CD4-positive, alpha-beta T cell treated with Interleukin-10 for 1 hour (primary cell): ENCODE measurements at places on chromosomes 5 and 9.

DNA sequence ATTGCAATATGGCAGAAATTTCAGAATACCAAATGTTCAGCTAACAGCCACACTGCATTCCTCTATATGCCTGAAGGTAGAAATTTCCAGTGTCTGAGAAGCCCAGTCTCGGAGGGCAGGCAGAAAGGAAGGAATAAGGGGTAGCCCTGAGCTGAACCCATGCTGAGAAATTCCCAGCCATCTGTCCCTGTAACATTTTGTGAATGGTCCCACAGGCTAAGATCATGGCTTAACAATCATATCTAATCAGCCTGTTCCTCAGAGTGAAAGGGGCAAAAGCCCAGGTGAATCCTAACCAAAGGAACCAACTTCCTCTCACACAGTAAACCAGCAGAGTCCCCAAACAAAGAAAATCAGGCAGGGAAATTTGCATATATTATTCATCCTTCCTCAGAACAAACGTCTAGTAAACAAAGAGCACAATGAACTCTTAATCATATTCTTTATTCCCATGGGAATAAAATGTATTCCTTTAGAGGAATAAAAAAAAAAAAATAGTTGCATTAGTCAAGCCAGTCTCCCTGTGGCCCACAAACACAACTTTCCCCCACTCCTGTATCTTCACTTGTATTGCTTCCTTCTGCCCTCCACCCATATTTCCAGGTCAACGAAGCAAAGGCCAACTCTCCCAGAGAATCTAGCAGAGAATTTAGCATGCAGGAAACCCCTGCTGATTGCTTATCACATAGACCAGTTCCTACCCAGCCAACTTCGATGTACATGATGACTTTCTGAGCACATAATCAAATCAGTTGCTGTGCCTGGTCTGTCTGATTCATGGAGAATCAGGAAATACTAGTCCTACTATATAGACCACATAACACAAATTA, 257.6 kb downstream of the FAM114A2 start:
- no peak for DNase-seq

DNA sequence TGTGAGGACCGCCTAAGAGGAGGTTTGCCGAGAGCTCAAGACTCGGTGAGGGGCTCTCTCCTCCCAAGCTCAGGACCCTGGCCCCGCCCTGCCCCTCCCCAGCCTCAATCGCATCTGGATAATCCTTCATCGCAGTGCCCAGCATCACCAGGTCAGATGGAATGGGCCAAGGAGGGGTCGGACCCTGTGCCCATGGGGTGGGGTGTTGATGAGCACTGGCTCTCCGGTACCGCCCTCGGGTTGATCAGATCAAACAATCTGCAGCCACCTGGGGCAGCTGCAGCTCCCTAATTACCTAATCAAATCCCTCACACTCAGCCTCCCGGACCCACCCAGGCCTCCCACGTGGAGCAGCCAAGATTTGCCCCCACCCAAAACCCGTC, 24.4 kb upstream of the TDRD7 start:
- DNase-seq, result no peak

GRCh38 chr9:95773053-95773418, 102.5 kb upstream of the ERCC6L2 start:
- no peak for DNase-seq

DNA sequence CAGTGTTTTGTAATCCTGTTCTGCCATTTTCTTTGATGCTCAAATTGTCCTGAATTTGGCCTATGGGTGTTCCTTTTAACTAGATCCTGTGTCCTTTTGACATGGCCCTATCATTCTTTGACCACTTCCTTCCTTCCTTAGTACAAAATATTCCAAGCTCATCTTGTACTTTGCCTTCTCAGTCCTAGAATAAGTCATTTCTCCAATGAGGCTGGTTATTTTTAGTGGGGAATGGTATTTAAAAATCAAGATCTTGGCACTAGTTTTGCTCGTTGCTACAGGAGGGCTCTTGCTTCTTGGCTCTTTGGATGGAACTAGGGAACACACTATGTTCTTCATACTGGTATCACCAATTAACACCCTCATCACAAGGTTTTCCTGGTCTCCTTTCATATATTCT, 108.1 kb downstream of the UNC13B start:
- DNase-seq, result no peak

DNA sequence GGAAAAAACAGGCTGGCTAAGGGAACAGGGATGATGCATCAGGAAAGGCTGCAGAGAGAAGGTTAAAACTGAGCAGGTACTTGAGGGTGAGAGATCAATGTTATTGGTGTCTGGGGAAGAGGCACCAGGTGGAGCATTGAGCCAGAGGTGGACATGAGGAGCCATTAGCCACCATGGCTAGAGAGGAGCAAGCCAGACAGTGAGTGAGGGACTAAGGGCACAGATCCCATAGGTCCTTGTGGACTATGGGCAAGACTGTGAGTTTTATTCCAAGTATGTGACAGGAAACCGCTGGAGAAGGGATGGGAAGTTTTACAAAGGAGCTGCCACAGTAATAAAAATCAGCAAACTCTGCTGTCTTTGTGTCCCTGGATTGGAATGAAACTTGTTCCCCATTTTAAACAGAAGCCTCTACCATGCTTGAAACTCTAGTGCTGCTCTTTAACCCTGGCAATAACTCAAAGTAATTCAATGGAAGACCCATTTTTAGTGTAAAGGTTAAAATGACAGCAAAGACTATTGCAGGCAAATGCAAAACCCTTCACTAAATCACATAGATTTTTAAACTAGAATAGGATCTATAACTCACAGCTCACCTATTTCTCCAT, 349.8 kb downstream of the ENC1 start:
- DNase-seq, result no peak

- DNase-seq, result no peak
These were observed 201.3 kb downstream of the HSPA4 start for GRCh38 chr5:133253070-133253469.

DNA sequence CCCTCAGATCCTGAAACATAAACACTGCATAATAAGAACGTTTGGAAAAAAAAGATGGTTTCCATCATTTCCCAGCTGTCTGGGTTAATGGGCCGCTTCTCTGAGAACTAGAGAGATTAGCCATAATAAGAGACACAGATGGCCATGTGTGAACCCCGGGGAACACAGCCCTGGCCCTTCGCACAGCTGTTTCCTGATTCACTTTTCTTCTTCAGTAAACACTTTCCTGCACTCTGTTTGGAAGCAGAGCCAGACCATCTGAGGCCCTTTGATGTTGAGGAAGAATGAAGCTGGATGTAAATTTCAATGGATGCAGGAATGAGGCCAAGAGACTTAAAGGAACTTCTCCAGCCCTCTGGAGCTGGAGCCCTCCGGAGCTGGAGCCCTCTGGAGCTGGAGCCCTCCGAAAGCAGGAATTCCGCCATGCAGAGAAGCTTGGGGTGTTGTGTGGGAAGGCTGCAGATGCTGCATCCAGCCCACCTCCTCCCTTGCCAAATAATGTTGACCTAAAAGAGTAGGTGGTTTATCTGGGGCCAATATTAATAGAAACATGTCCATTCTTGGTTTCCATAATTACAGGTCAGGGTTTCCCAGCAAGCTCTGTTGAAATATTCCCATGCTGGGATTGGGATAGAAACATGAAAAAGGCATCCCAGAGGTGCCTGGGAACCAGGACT, 218.9 kb downstream of the NXNL2 start:
- no peak for DNase-seq

DNA sequence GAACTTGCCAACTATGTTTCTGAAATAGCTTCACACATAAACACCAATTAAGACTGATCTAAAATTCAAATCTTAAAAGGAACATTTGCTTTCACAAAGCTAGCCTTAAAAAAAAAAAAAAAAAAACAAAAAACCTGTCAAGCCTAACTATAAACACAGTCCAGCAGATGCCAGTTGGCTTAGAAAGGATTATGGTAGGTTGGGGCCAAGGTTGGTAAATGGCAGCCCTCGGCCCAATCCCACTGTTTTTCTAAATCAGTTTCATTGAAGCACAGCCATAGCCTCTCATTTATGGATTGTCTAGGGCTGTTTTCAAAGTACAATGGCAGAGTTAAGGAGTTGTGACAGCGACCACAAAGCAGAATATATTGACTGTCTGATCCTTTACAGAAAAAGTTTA, 75.7 kb upstream of the FRRS1L start:
- no peak for DNase-seq
